Fibroblast of skin of scalp (primary cell): ENCODE measurements at places on chromosomes 16 and 17.

- DNase-seq, result peak; percentile 38
Measured at GRCh38 chr17:37388266-37388665, 12.5 kb downstream of the C17orf78 start.

GRCh38 chr17:9971991-9972390 lies 66.9 kb upstream of the RCVRN start:
- peak; percentile 76 for DNase-seq

DNA sequence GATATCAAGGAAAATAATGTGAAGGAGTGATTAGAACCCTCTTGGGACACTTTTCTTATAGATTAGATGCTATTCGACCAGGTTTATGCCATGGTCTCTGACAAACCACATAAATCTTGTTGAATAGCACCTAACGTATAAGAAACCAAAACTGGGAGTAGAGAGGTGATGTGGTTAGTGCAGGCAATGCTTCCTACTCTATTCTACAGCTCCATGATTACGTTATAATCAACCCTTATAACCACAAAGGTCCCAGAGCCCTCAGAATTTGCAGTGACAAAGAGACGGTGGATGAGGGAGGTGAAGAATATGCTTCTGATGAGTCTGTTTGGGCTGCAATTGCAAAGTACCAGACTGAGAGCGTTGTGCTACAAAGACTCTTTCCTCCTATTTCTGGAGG lies 78.4 kb downstream of the ARHGAP44 start:
- DNase-seq, result no peak

GRCh38 chr17:45747911-45748310 lies 36.2 kb upstream of the CRHR1 start:
- DNase-seq, result no peak

DNA sequence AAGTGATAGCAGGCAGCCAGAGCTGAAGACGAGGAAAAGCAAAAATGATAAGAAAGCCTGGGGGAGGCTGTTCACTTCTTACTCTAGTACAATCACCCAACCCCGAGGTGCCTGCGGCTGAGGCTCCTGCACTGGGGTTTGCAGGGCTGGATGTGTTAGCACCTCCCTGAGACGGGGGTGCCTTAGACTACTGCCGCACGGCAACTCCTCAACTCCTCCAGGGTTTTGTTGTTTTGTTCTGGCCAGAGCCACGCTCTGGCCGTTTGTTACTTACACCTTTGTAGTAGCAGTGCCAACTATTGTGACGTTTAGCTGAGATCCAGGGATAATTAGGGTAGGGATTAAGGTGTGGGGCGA lies 51.5 kb downstream of the LDHD start:
- no peak for DNase-seq

- no peak for DNase-seq
Measured at GRCh38 chr17:77462090-77462489, 321.3 kb downstream of the SEC14L1 start.

GRCh38 chr17:11825572-11826209 lies 171.6 kb downstream of the ZNF18 start:
- DNase-seq, result no peak

- DNase-seq, result peak; percentile 34
Measured at GRCh38 chr16:86044241-86044671, 145.3 kb downstream of the IRF8 start.

- peak; percentile 24 for DNase-seq
Measured at GRCh38 chr17:74566132-74566753, 1.1 kb downstream of the CD300H start.

DNA sequence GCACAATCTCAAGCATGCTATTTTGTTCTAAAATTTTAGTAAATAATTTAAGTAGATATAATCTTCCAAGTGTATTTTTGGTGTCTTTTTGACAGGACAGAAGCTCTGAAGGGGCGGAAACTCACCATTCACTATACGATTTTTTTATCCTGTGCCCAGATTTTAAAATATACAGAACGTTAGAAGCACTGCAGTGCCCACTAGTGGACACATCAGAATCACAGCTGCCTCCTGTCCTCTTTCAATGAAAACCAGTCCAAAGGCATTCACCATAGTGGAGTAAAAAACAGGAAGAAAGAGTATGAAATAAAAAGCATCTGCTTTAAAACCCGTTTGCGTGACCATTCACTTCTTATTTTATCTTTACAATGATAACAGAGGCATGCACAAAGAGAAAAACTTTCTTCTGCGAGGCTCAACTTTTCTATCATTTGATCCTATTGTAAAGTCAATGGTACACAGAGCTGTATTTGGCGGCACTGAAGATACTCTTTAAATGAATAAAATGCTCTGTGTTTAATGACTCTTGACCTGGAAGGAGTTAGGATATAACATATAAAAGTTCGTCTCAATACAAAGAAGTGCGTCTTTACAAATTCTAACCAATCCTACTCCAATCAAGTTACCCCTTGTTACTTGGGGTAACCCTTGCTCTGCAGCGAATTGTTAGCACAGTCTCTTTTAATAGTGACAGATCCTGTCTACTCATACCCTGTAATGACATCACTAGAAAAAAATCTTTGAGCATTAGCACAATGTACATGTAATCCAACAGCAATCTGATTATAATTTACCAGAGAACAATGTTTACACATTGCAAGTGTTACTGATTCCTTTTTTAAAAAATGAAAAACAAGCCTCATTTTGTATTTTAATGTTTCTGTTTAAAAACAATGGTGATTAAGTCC lies 339.8 kb upstream of the PSMD7 start:
- DNase-seq, result peak; percentile 79

DNA sequence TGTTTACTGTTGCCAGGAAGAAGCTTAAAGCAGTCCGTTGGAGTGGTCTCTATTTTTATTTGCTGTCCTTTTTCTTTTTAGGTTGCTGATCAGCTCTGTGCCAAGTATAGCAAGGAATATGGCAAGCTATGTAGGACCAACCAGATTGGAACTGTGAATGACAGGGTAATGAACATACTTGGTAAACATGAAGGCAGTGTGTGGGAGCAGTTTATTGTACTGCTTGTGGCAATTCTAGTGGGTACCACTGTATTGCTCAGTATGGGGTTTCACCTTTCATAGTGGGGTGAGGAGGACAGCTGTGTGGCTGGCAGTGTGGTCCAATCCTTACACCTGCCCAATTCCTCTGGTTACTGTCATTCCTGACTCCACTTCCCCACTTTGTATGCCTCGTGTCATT lies 25.3 kb downstream of the IST1 start:
- no peak for DNase-seq

GRCh38 chr16:68737730-68738629 lies 888 bp downstream of the CDH1 start:
- no peak for DNase-seq

DNA sequence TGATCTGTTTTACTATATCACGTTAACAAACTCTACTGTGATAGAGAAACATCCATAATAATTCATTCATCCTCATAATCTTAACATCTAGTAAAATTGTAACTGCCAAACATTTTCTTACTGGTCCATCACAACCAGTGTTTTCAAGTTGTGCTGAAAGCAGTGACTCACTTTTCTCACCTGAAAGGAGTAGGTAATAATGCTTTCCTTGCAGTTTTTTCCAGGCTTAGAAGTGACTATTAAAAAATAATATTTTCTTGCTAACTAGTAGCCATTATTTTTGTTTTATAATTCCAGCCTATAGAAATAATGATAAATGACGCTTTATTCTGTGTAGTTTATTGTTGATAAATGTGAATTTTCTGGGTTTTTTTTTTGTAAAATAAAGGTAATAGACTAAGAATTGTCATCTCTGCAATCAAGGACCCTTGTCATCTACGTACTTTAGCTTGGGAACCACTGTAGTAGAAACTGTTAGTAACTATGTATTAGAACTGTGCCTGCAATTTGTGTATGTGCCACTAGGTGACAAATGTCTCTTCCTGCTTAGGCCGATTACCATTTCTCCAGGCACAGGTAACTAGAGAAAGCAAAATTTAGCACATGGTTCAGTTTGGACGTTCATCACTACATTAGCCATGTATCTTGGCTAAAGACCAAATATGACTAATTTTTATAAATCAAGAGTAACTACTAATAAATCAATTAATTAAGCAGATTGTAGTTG lies 409.4 kb upstream of the ERCC4 start:
- no peak for DNase-seq

- no peak for DNase-seq
Measured at GRCh38 chr17:21294321-21295035, 10.0 kb downstream of the MAP2K3 start.

DNA sequence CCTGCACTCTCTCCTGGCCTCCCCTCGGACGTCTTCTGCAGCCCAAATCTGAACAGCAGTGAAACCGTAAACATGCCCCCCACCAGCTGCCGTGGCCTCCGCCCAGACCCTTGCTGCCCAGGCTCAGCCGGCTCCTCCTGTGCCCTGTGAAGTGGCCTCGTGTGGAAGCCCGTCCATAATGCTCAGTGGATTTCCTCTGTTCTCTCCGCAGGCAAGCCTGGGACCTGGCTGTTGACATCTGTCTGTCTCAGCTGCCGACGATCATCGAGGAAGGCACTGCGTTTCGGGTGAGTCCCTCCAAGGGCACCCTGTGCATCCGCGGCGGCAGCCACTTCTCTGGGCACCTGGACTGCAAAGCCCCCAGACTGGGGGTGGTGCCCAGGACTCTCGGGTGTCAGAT lies 153.9 kb upstream of the CHMP6 start:
- no peak for DNase-seq

DNA sequence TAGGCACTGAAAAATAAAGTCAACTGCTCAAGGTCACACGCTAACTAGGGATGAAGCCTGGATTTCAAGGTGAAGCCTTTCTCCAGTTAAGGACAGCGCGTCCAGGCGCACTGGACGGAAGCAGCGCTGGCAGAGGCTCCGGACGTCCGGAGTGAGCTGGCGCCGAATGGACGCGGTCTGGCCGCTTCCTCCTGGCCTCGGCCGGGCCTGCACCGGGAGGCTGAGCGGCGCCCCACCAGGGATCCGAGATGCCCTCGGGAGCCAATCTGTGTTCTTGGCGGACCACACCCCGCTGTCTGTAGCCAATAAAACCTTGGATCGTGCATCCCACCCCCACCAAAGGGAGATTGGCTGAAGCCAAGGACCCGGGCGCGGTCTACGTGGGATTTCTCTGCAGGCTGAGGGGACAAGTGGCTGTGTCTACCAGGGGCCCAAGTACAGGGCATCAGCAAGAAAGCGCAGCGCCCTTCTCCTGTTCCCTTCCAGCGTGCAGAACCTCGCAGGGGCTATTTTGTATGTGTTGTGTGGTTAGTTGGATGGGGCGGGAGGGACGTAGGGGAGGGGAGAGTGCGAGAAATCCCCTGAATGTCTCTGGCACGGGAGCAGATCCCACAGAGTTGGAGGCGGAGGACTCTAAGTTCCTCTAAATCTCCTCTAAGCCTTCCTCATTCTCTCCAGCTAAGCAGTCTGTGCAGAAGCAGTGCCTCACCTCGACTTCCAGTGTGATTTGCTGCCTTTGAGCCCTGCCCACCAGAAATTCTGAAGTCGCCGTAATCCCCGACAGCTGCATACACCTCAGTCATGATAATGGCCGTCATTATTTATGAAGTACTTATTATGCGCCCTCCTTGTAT lies 2.5 kb upstream of the AKAP10 start:
- no peak for DNase-seq

- no peak for DNase-seq
Measured at GRCh38 chr17:16814439-16814838, 124.4 kb downstream of the CCDC144A start.

DNA sequence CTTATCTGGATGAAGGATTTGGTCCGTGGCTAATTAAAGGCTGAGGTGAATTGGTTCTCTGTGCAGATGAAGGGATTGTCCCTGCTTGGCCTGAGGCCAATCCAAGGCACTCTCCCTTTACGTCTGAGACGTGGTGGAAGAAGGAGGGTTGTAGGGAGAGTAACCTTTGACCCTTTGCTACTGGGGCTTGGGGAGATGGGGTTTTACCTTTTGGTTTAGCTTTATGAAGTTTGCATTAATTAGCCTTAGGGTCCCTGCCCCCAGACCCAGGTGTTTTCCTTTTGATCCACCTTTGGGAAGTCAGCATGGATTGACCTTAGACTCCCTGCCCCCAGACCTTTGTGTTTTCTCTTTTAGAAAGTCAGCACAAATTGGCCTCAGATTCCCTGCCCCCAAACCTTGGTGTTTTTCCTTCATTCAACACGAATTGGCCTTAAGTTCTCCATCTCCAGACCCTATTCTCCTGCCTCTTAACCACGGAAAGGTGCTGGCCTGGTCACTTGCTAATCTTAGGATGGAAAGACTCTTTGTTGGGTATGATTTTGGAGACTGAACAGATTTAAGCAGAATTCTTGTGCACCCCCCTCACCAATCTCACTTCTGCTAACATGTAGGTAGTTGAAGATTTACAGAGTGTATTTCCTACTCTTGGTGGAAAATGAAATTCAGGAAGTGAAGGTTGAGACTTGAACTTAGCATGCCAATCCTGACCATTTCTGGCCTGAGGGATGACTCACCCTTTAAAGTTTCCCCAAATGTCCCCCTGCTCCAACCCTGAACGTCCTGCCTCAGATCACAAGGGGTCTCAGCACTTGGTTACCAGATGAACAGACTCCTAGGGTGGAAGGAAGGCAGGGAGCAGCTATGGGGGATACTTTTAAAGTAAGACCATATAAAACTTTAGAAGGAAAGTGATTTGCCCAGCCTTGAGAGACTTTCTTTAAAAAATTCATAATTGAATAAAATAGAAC lies 23.1 kb upstream of the MMD start:
- DNase-seq, result no peak

GRCh38 chr17:38395090-38395489 lies 33.2 kb upstream of the ARHGAP23 start:
- DNase-seq, result no peak

- no peak for DNase-seq
Measured at GRCh38 chr17:81498953-81499600, 13.5 kb downstream of the ACTG1 start.

- DNase-seq, result no peak
Measured at GRCh38 chr16:57178793-57179212, 7.0 kb downstream of the PSME3IP1 start.

- peak; percentile 96 for DNase-seq
Measured at GRCh38 chr17:73343168-73343634, 31.4 kb upstream of the CDC42EP4 start.

GRCh38 chr17:45895304-45895968 lies 1.1 kb downstream of the MAPT start:
- no peak for DNase-seq

- DNase-seq, result no peak
Measured at GRCh38 chr17:61378658-61379456, 20.8 kb upstream of the TBX2 start.

GRCh38 chr17:44361292-44362260 lies 2.1 kb downstream of the FAM171A2 start:
- DNase-seq, result no peak
